ENCODE measurements at places on chromosomes 5 and 9.

DNA sequence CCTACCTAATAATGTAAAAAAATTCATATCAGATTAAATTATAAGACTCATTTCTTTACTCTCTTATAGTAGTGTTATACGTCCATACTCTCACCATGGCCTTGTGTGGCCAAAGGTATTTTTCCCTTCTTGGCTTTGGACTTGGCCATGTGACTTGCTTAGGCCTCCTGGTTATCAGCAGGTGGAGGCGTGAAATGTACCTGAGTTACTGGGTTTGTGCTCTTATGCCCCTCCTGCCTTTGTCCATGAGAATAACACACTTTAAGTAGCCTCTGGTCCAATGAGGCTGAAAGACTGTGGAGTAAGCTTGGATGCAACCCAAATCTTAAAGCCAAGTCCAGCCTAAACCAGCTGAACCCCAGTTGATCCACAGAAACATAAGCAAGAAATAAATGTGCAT lies 68.7 kb downstream of the RETREG1 start:
- DNase-seq: no peak

GRCh38 chr9:131697908-131698617 lies 41.8 kb downstream of the RAPGEF1 start:
- no peak for DNase-seq

GRCh38 chr5:82796643-82797416 lies 280.4 kb downstream of the TMEM167A start:
- no peak for DNase-seq

- no peak for DNase-seq
These were observed 298.9 kb downstream of the CSNK1G3 start for GRCh38 chr5:123810746-123811340.

- DNase-seq: no peak
These were observed 1.6 kb downstream of the INSYN2B start for GRCh38 chr5:169978714-169979113.

DNA sequence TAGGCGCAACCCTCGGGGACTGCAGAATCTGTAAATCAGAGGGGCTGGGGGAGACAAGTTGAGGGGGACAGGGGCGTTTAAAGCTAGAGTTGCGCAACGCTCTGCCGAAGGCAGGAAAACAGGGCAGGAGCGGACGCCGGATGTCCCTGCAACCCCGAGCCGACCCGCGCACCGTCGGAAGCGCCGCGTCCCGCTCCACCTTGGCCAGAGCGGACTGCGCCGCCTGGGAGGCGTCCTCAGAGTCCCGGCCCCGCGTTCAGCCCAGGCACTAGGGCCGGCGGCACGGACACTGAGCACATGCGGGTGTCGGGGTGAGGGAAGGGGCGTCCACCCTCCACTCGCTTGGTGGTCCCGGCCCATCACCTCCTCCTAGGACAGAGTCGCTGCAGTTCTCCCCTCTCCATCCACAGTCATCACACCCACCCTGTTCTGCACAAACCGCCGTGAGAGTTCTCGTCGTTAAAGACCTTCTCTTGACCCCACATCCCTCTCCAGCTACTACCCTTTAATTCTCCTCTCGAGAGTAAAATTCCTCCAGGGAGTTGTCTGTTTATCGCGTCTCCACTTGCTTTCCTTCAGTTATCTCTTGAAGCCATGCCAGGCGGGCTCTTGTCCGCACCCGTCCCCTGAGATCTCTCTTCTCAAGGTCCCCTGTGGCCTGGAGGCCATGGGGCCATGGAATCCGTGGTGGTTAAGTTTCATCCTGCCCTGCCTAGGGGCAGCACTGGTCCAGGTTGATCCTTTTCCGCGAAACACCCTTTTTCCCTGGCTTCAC lies 796 bp upstream of the PDLIM7 start:
- no peak for DNase-seq

DNA sequence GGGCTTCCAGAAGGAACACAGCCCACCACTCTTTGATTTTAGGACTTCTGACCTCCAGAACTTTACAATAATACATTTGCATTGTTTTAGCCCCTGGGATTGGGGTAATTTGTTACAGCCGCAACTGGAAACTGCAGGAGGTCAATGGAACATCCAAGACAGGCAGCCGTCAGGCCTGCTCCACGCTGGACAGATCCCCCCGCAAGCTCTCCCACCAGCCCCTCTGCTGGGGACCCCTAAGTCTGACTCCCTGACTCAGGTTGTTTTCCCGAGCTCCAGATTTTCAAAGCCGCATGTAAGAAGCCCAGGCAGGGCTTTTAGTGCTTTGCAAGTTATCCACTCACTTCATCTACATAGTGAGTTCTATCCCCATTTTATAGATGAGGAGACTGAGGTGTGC lies 127.6 kb downstream of the PAX5 start:
- no peak for DNase-seq

- no peak for DNase-seq
These were observed 182.5 kb downstream of the TMEM167A start for GRCh38 chr5:82894716-82895115.

- no peak for DNase-seq
These were observed 14.3 kb downstream of the IRF1 start for GRCh38 chr5:132475987-132476875.

- DNase-seq: no peak
These were observed 66.6 kb downstream of the ZNF474 start for GRCh38 chr5:122195802-122196394.

- DNase-seq: no peak
These were observed 22.0 kb downstream of the EXOC3 start for GRCh38 chr5:464843-465590.

GRCh38 chr5:117058740-117059139 lies 484.1 kb upstream of the SEMA6A start:
- no peak for DNase-seq

DNA sequence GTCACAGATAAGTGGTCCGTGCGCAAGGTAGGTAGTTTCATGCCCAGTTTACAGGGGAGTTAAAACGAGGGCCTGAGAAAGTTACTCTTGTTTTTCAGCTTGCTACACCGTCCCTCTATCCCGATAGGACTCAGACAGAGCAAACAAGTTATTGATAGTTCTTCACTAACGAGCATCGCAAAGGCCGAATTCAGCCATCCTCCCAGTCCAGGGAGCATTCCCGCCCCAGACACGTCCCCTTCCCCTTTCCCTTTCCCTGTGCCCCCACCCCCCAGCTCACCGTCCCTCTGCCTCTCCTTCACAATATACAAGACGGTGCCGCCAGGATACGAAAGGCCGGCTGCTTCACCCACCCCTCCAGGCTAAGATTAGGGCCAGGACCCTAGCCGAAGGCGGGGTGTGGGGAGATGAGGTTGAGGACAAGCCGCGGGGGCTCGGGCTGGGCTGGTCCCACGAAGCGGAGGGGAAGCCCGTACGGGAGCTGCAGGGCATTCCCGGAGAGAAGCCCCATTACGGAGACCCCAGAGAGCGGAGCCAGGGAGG lies 599 bp downstream of the KIAA1191 start:
- DNase-seq: no peak

DNA sequence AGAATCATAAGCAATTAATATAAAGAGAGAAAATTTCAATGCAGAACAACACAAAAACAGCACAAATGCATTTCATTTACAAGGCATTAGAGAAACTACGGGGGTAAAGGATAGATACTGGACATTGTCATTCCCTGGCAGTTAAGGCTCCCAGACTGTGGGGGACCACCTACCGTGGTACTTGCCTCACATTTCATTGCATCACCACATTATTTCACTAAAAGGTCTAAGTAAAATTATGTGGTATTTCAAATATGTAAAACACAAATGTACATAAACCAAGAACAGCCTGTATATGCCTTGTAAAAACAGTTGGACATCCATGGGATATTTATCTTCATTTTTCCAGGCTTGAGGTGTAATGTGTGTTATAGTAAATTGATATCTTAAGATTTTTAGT lies 571.2 kb upstream of the ZNF462 start:
- DNase-seq: no peak

DNA sequence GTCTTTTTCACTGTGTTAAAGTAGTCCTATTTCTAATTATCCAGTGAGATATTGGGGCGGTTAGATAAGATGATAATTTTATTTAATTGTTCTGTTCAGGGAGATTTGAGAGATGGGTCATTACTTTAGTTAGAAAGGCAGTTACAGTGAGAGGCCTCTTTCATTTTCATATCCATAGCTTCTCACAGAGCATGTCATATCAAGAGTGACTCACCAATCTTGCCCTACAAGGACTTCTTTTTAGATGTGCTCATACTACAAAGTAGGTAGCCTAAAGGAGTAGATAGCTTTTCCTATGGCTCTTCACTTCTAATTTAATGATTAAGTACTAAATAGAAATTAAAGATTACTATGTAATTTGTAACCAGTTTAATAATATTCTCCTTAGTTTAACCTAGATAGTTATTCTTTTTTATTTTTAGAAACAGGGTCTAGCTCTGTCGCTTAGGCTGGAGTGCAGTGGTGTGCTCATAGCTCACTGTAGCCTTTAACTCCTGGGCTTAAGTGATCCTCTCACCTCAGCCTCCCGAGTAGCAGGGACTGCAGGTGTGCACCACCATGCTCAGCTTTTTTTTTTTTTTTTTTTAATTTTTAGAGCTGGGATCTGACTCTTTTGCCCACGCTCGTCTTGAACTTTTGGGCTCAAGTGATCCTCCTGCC lies 71.0 kb downstream of the FER start:
- DNase-seq: no peak

DNA sequence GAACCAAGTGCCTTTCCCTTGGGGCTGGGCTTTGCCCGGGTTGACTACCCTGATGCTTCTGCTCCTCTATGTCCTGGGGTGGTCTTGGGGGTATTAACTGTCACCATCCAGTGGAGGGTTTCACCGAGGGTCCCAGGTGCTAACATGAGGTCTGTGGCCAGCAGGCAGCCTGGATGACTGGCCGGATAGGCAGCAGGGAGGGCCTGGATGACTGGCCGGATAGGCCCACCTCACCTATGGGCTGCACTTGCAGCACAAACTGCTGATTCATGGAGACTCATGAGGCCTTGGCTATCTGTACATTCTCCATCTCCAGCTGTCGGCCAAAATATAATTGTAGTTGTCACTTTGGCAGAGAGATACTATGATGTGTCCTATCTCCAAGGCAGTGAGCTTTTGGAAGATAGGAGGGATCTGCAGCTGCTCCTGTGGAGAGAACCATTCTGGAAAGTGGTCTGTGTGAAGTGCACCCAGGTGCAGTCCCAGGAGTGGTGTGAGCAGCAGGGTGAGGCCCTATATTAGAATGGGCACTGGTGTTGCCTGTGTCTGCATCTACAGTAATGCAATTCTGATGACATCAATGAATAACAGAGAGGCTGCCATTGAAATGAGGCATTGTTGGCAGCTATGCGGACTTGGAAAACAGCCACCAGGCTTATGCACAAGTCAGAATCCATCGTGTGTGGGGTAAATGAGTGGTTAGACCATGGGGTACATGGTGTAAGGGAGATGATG lies 26.3 kb upstream of the CDKN2AIPNL start:
- DNase-seq: no peak

- DNase-seq: no peak
These were observed 765.1 kb downstream of the PTPRD start for GRCh38 chr9:9847750-9848149.

DNA sequence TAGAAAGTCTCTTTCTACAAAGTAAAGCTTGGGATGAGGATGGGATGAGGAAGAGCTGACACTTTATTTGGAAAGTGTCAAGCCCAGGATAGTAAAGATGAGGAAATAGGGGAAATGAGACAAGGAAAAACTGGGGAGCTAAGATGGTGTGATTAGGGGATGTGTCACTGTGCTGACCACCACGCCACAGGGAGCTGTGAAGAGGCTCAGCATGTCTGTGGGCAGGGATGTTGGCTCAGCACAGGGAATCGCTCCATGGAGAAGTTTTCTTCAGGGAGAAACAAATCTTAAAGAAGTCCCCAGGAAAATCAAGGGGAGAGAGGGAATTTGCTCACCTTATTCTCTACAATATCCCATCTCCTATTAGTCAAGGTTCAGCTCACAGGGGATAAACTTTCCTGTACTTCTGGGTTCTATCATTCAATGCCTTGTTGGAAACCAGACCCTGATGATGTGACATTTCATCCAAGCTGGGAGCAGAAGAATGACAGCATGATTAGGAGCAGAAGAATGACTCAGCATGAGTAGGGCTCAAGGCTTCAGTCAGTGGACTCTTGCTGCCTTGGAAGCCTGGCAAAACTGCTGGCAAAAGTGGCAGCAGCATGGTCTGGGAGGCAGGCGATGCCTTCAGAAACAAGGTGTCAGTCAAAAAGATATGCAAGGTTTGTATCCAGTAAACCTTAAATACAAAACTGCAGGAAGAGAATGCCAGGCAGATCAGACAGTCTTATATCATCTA lies 4.9 kb downstream of the HSPB3 start:
- no peak for DNase-seq

DNA sequence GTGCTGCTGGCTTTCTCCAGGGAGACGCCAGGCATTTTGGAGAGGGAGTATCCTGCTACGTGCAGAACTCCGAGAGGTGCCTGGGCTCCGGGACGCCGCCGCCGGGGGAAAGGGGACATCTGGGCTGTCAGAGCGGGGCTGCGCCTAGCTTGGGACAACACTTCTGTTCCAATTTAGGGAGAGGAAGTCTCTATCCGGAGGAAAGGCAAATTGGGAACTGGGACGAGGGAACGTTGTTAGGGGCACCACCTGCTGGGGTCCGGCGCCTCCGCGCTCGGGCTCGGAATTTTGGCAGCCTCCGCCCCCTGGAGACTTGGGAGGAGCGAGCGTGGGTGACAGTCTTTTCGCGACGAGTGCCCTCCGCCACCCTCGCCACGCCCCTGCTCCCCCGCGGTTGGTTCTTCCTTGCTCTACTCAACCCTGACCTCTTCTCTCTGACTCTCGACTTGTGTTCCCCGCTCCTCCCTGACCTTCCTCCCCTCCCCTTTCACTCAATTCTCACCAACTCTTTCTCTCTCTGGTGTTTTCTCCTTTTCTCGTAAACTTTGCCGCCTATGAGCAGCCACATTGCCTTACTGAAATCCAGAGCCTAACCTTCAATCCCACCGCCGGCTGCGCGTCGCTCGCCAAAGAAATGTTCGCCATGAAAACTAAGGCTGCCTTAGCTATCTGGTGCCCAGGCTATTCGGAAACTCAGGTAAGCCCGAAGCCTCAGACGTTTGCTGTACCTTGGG lies 1.6 kb downstream of the TSLP start:
- DNase-seq: peak; percentile 51

GRCh38 chr9:106479679-106480078 lies 383.3 kb upstream of the ZNF462 start:
- no peak for DNase-seq

DNA sequence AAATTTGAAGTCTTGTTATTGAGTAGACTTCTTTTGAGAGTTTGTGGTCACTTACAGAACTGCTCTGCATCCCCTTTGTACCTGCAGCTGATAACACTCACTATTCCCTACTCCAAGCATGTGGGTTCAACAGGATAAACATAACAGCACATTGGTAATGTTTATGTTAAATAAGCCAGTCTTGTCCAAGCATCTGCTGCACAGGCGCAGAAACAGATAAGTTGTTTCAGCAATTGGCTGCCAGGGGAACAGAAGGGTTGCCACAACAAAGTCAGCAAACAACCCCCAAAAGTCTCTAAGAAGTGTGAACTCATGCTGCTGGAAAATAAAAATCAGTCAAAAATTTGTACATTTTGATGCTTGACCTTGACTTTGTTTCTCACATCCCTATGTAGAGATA lies 174.6 kb downstream of the GDNF start:
- no peak for DNase-seq
